Stimulated activated CD8-positive, alpha-beta memory T cell treated with anti-CD3 and anti-CD28 coated beads, Interleukin-2, amount 100 ng/mL, for 1 hour (primary cell): ENCODE measurements at places on chromosomes 12 and 14.

GRCh38 chr12:7793211-7793610 lies 4.0 kb downstream of the NANOG start:
- no peak for DNase-seq

DNA sequence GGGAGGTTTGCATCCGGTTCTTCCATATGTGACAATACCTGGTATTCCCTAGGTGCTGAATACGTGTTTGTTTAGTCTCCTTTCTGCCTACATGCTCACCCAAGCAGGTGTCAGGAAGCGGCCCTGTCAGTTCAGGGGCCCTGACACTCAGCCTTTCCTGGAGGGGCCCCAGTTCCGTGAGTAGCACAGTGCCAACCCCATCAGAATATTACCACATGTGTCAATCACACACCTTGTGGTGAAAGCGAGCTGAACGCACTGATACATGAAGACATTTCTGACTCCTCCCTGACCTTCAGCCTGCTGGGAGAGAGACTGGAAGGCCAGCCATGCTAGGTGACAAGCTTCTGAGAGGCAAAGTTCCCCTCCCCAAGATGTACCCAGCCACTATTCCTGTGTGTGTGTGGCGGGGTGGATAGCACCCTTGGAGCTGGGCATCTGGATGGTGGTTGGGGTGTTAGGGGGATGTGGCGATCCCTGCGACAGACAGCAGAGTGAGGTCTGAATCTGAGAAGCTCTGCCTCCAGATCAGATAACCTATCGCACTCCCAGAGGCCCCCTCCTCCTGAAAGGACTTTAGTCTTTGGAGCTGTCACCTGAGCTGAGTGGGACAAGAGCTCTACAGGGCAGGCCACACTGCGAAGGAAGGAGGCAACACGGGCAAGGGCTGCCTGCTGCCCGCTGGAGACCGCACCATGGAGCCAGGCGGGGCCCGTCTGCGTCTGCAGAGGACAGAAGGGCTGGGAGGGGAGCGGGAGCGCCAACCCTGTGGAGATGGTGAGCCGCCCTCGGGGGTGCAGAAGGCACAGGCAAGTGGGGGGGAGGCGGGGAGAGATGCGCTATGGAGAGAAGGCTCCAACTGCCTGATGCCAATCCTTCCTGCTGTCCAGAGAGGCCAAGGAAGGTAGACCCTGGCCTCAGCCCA lies at the start of gene SOAT2:
SOAT2 (plus strand) TSS at position 604 of the 925 bp plus-strand sequence; CDS start at position 696, 92 bp downstream.
- peak; percentile 21 for DNase-seq

GRCh38 chr12:118212606-118213005 lies 76.7 kb downstream of the PEBP1 start:
- DNase-seq = no peak

GRCh38 chr12:84034871-84035270 lies 877.7 kb downstream of the SLC6A15 start:
- no peak for DNase-seq

DNA sequence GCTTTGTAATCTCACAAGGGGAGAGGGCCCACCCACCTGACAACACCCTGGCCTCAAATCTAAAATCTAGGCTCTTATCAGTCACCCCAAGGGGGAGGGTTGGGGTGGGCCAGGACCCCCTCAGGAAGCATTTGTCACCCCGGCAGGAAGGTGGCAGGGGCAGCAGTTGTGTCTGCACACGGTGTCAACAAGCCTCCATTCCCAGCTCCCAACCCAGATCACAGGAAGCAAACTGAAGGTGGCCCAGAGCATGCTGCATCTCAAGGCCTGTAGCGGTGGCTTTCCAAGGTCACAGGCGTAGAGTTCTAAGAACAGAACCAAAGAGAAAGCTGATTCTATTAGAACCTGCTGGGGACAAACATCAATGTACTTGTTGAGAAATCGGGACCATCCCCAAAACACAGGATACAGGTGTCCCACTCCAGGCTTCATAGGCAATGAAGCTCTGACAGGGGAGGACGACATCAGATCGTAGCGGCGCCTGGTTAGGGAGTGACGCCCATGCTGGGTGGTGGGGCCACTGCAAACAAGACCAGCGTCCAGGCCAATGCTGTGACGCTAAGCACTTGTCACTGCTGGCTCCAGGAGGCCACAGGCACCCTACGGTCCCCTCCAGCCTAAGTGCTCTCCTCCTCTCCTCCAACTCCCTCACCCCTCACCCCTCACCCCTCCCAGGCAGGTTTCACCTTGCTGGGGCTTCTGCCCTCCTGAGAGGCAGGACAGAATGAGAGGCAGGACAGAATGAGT lies 52.9 kb downstream of the CCDC88C start:
- no peak for DNase-seq

DNA sequence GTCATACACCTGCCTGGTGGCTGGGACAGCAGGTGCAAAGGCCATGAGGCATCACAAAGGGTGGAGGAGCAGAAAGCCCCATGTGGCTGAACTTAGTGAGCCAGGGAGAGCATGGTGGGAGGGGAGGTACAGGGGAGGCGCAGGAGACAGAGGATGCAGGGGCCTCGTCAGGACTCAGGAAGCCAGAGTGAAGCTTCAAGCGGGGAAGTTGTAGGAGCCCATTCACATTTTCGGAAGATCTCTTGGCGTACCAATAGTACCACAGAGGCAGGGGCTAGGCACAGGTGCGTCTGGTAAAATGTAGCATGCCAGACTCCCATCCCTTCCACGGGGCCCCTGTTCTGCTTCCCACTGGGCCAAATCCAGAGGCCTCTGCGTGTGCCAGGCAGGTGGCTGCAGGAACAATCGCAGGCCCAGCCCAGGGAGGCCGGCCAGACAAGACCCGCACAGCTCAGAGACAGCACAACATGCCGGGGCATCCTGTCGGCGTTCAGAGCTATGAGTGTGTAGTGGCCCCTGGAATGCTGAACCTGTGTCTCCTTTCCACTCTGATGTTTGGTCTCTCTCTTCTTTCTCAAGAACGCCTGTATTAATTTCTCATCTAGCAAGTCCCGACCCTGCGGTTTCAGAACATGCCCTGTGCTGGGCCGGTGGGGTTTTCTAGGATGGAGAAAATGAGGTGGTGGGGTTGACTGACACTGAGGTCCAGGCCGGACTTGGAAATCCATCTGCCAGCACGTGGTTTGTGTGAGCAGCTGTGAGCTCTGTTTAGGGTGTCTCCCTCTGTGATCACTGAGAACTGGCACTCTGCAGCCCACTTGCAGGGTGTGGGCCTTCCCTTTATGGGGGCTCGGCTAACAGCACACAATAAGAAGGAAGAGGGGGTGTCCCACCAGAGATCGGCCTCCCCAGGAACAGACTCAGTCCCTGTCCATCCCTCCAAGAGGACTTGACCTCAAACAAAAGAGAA lies 5.5 kb upstream of the TMEM132D start:
- DNase-seq = no peak

- no peak for DNase-seq
Measured at GRCh38 chr12:30965613-30965985, 39.1 kb downstream of the TSPAN11 start.
